ENCODE measurements at places on chromosomes 11 and 22. TPM values are rescaled to one million over a fixed set of nuclear protein-coding genes. Genes with fewer than 3 reads are reported as not detected.

CNTN5 gene
- polyA plus RNA-seq: 5.0 TPM

SLC6A5 gene
- not detected for polyA plus RNA-seq

DNA sequence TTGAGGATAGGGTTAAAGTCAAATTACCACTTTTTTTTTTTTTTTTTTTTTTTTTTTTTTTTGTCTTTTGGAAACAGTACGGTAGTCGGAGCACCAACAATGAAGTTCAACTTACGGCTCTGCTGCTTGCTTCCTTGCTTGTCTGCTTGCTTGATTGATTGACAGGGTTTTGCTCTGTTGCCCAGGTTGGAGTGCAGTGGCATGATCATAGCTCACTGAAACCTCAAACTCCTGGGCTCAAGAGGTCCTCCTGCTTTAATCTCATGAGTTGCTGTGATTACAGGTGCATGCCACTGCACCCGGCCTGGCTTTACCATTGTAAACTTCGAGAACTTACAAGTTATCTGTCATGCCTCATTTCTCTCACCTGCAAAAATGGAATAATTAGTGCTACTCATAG is 5.8 kb downstream of the SGSM3 start:
- no peak for DNase-seq

DNA sequence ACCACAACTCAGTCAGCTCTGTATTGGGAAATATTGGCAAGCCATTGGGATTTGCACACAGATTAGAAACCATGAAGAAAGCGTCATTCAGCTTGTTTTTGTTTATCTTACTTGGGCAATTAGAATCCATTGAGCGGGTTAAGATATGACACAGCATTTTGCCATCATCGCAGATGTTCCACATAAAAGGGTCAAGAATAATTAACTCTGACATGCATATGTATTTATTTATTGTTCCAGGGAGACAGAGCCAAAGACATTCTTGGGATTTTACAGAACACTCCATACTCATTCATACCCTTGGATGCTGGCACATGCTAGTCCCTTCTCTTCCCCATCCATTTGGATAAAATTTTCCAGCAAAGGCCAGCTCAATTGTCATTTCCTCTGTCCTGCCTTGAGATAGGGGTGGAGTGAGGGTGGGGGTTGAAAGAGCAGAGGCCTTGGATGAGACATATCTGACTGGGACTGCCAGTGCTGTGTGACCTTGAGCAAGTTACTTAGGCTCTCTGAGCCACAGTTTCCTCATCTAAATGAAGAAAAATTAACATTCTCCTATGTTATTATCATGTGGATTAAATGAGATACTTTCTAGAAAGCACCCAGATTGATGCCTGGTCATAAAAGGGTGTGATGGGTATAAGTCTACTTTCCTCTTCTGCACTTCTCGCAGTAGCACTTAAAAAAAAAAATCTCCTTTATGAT is 179.7 kb downstream of the RRAS2 start:
- no peak for DNase-seq

GRCh38 chr11:2446590-2447252 is 1.9 kb downstream of the KCNQ1 start:
- no peak for DNase-seq

DNA sequence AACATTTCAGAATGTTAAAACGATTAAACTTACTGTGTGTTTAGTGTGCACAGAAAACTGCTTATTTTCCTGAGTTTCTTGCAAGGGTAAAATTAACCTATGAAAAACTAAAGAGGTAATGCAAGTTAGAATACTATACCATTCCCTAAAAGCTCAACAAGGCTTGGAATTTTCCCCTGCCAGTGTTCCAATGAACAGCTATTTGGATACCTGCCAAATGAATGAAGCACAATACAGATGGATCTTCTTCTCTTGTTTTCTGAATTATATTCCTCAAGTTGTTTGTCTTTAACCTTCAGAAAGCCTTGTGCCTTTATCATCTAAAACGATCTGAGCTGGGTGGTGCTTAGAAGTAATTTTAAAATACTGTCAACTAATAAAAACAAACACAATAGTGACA is 204.5 kb downstream of the LRRC4C start:
- peak; percentile 7 for DNase-seq

DNA sequence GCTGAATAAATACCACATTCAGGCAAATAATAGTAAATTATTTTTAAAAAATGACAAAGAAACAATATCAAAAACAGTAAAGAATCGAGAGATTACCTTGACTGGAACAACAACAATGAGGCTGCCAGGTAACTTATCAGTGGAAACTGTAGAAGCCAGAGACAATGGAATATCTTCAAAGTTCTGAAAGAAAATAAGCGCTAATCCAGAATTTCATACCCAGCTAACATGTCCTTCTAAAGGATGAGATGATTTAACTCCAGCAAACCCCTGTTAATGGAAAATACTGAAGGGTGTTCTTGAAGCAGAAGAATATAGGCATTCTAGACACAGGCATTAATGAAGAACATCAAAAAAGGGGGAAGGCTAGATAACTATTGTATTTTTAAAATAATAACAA is 20.7 kb upstream of the SCUBE2 start:
- DNase-seq: no peak

All from muscle of arm (tissue), 14 donors.